ENCODE measurements at places on chromosomes 6 and 20.

- DNase-seq: no peak
These were observed 367.0 kb upstream of the MARCKS start for GRCh38 chr6:113489952-113490746.

DNA sequence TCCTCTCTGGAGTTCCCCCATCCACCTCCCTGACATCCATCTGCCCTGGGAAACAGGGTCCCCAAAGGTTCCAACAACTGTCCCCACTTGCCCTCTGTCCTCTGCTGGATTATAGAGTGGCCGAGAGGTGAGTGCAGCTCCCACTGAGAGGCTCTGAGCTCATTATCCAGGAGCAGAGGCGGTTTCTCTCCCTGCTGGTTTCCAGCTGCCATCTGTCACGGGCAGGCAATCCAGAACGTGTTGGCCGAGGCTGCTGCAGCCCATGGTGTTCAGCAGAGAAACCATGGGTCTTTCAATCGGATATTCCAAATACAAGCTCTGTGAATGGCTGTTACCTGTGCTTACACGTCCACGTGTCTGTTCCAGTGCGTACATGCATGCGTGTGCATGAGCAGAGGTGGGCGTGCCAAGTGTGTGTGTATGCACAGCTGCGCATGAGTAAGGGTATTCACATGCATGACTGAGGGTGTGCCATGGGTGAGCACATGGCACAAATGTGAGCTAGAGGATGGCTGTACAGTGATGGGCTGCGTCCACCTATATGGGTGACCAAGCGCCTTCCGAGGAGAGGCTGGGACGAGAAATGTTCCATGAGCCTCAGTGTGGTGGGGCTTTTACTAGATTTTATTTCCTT, 183.7 kb upstream of the PMEPA1 start:
- no peak for DNase-seq

GRCh38 chr6:129699659-129700058, 10.3 kb downstream of the ARHGAP18 start:
- no peak for DNase-seq

DNA sequence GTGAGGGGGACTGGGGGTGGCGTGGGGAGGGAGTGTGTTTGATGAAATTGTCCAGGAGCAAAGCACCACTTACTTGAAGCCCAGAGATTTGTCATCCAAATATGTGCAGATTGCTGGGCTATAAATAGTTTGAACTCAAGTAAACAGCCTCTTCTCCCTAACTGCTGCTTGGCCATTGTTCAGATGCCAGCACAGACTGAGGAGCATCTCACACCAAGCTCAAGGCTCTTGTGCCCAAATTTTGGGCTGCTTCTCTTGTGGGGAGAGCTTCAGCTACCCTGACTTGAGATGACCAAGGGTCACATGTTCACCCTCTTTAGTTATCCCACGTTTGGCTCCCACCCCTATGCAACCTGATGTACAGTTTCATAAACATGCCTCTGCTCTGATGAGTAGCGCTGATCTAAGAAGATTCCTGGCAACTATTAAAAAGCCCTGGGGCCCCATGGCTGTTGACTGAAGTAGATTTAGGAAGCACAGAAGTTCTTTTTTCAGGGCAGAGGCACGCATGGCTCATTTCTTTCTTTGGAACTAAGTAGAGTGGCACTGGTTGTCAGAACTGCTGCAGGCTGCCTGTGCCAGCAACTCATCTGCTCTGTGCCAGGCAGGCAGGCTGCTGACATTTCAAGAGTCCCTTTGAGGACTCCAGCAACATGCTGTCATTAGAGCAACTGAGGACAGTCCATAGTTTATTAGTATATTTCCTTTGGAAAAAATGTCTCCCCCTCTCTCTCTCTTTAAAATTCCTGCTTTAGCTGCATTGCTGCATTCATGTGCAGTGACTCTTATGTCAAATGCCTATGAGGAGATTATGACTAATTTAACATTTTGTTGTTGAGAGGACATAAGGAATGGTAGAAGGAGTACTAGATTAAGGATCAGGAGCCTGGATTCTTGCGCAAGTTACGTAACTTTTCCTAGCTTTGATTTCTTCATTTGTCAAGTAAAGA, 9.6 kb upstream of the PKIG start:
- no peak for DNase-seq

Data from SK-N-DZ (cell line).